ENCODE measurements at places on chromosomes 5 and 9.

GRCh38 chr9:89664010-89664409 is 59.2 kb downstream of the GADD45G start:
- no peak for DNase-seq

DNA sequence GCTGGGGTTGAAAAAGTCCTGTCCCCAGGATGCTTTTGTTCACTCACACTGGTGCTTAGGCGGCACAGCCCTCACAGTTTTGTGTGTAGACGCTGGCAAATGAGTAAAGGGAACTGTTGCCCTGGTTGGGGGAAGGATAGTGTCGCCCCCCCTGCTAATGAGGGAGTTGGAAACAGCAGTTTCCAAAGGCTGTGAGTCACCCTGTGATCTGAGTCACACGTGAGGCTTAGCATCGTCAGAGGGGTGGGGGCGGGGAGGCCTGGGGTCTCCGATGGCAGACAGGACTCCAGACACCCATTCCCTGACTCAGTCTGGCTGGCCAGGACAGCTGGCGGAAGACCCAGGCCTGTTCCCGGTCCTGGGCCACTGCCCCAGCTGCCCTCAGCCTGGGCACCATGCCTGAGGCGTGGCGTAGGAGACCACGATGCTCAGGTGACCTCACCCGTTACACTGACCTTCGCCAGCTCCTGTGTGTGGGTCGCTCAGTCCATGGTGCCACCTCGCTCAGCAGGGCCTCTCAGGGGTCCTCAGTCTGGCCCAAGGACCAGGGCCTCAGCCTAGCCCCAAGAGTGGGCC is 2.9 kb downstream of the DNAJB5 start:
- peak; percentile 26 for DNase-seq

DNA sequence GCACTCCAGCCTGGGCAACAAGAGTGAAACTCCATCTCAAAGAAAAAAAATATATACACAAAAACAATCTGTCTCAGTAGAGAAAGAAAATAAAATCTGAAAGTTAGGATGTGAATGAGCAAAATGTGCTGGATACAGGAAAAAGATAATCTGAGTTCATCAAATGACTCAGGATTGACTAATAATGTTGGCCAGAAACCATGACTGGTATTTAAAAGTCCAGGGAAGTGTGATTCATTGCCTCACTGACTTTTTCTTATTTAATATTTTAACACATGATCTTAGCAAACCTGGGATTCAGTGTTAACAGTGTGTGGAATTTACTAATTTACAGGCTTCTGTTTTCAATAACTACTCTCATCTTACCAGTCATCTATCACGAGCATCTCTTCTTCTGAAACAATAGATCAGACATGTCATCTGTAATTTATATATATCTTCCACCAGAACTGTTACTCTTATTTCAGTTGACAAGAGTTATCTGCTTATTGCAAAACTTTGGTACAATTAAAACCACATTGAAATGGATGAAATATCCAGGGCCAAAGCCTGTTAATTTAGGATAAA is 256.7 kb downstream of the CDH12 start:
- DNase-seq: no peak

DNA sequence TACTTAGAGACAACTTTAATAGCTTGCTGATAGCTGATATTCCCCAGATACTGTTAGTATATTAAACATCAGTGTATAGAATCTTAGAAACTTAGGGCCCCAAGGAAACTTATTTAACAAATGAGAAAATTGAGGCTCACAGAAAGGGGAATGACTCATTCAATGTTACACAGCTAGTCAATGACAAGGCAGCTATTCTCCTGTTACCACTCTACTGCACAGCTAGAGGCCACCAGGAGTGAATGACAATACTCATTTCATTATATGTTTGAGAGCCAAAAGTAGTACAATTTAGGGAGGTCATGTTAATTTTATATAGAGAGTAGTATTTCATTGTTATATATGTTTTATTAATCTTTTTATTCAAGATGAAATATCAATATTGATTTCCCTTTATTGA is 33.2 kb upstream of the PCDHB1 start:
- DNase-seq: no peak

- peak; percentile 15 for DNase-seq
Measured at GRCh38 chr9:109013679-109014607, 644 bp upstream of the CTNNAL1 start.

- DNase-seq: no peak
Measured at GRCh38 chr5:165360366-165360765, 1854.9 kb downstream of the MAT2B start.

GRCh38 chr9:15386465-15386864 is 36.2 kb upstream of the SNAPC3 start:
- no peak for DNase-seq

GRCh38 chr5:73264631-73265030 is 91.6 kb downstream of the TMEM174 start:
- no peak for DNase-seq

DNA sequence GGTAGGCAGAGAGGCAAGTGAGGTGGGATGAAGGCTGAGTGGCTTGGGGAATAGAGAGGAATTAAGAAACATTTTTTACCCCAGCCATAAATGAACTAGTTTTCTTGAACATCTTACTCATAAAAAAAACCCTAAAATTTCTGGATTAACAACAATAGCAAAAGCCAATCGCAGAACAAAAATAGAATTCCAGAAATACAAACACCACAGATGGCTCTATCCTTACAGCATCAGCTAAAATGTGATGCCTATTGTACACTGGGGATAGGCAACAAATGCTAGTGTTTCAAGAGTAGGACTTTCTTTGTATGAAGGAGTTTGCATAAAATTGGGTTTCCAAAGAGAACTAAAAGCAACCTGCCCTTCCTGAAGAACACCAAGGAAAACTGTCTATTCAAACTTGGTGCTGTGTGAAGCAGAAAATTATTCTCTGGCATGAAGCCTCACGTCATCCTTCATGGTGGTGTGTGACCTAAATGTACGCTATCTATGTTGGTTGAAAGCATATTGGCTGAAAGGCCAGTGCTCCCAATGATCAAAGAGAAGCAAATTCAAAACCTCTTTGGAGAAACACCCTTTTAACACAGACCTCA is 82.9 kb downstream of the JAKMIP2 start:
- DNase-seq: no peak

DNA sequence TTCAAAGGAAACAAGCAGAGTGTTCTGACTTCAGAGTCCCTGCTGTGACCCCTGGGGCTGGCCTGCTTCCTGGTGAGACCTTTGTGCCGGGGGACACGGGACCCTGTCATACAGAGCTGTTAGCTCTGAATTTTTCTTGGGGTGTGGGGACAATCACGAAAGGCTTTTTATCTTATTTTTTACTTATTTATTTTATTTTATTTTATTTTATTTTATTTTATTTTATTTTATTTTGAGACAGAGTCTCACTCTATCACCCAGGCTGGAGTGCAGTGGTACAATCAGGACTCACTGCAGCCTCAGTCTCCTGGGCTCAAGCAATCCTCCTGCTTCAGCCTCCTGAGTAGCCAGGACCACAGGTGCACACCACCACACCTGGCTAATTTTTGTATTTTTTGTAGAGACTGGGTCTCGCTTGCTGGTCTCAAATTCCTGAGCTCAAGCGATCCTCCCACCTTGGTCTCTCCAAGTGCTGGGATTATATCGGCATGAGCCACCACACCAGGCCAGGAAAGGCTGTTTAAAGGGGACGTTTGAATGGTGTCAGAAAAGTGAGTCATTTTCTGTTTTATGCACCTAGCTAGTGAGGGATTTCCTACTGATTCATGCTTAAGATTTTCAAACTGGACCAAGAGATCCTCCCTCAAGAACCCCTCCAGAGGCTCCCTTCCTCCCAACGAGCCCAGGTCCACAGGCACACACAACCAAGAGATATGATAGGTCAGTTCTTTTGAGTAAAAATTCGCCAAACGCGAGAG is 75.7 kb downstream of the OLFM1 start:
- DNase-seq: no peak

- no peak for DNase-seq
Measured at GRCh38 chr9:96574931-96575351, 44.7 kb downstream of the CDC14B start.

- no peak for DNase-seq
Measured at GRCh38 chr9:92146610-92147009, 31.4 kb upstream of the SPTLC1 start.

DNA sequence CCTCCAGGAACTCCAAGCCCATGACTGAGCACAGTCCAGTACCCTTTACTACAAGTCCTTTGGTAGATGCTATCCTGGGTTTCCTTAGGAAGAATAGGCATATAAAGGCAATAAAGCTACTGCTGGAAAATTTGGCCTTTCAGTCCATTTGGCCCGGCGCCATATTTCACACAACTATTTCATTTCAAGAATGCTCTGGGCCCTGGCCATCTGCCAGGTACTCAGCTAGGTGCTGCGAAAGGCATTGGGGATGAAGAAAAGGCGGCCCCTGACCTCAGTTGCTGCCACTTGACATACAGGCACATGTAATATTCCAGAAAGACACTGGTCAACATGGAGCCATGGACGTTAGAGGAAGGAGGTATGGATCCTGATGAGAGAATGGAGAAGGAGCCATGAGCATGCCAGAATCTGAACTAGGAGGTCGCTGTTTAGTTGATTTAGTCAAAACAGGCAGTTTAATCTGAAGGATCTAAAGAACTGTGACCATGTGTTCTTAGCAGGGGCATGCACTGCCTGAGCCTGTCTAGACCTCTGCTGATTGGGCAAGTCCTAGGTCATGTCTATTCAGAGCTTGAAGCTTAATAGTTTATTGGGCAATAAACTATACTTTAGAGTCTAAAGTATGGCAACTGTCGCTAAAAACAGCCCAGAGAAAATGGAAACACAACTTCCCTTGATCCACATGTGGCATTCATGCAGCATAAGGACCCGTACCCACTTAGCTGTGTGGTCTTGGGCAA is 149.3 kb downstream of the MELK start:
- DNase-seq: peak; percentile 77

- no peak for DNase-seq
Measured at GRCh38 chr9:2291980-2292704, 277.0 kb downstream of the SMARCA2 start.

DNA sequence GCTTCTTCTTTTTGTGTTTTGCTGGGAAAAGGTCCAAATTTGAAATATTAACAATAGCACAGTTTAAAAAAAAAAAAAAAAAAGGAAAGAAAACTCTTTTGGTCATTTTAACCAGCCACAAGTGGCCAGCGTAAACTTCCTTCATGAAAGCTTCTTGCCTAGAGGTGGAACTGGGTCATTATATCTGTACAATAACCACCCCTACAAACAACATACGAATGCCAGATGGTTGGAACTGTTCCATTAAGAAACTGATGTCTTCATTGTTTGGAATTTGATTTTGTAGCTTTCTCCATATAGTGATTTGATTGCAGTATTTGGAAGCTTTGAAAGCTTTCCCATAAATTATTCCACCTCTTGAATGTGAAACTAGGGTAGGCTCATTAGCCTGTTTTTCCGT is 18.3 kb upstream of the LPAR1 start:
- no peak for DNase-seq

GRCh38 chr5:142827934-142828576 is 57.9 kb downstream of the ARHGAP26 start:
- DNase-seq: no peak

DNA sequence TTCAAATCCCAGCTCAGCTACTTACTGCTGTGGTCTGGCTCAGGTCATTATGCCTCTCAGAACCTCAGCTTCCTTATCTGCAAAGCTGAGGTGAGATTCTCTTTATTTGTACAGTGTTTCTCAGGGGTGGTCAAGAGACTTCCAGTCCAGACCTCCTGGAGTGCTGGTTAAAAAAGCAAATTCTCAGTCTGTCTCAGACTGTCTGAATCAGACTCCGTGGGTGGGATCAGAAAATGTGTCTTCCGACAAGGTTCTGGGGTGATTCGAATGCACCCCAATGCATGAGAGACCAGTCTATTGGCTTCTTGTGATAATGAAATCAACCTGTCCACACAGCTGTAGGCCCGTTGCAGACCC is 137.7 kb upstream of the SMIM23 start:
- DNase-seq: no peak

DNA sequence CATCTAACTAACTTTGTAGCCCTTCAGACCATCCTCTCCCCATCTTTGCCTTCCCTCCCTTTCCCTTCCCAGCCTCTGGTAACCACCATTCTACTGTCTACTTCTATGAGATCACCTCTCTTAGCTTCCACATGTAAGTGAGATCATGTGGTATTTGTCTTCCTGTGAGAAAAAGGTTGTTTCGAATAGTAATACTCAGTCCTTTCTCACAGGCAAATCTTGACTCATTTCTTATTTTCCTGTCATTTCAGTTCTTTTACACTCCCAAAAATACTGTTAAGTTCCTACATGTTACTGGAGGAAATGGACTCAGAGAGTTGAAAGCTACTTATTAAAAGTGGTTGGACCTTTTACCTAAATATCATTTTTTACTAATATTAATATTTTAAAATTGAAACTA is 82.1 kb downstream of the SLF1 start:
- DNase-seq: no peak

DNA sequence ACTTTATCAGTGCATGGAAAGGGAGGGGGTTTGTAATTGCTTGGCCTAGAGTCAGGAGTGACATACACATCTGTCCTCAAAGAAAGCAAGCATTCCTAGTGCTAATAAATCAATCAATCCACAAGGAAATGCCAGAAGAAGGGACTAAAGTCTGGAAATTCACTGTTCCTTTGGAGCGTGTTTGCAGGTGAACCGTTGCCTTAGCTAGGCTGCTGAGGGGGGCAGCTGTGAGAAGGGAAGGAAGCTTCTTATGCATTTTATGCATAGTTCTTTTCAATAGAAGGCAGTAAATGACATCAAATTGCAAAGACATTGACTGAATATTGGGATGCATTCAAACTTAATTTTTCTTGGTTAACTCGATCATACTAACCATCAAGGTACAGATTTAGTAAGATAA is 1092.5 kb upstream of the SEMA6A start:
- DNase-seq: no peak

- DNase-seq: no peak
Measured at GRCh38 chr5:2170761-2171160, 288.0 kb upstream of the IRX4 start.

GRCh38 chr5:178478370-178478769 is 111.8 kb downstream of the COL23A1 start:
- no peak for DNase-seq

DNA sequence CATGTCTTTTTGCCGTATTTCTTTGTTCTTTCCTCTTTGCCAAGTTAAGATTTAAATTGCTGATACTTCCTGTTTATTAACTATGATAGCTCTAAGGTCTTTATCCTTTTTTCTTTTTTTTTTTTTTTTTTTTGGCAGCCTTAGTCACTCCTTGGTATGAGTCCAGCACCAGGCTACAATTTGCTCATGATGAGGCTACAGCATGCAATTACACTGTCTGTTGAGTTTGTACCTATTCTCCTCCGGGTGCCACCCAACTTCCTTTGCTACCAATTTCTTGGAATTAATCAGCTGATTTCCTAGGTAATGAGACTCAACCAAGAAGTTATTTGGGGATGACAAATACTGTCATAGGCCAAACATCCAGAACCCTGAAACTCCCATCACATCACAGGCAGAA is 25.5 kb downstream of the ACTL7B start:
- no peak for DNase-seq

DNA sequence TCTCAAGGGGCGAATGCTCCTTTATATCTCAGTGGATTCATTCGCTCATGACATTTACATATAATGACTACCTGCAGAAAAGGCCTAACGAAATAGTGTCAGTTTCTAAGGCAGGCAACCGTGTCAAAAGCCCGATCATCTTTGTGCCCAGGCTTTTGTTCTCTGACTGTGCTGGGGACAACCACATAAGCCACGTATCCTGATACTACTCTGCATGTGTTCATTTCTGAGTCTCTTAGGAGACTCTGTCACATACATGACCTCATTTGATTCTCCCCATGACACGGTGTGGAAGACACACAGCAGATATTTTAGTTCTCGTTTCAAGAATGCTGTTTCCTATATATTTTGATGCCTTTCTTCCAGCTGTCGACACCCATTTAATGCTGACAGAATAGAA is 598.5 kb downstream of the BNC2 start:
- DNase-seq: no peak

GRCh38 chr5:140555747-140556312 is 1.4 kb downstream of the SRA1 start:
- no peak for DNase-seq
